Chondrocyte (in vitro differentiated cells): ENCODE measurements at places on chromosomes 5 and 9. TPM values are rescaled to one million over a fixed set of nuclear protein-coding genes. Genes with fewer than 3 reads are reported as not detected.

GRCh38 chr5:154755361-154756008 is at the start of gene LARP1:
Gene LARP1 (plus strand): TSS chr5:154755377. CDS start chr5:154755758, 381 bp downstream.
- H3K36me3 ChIP-seq, result peaks cover 3% of the 10 kb centered on the region

DNA sequence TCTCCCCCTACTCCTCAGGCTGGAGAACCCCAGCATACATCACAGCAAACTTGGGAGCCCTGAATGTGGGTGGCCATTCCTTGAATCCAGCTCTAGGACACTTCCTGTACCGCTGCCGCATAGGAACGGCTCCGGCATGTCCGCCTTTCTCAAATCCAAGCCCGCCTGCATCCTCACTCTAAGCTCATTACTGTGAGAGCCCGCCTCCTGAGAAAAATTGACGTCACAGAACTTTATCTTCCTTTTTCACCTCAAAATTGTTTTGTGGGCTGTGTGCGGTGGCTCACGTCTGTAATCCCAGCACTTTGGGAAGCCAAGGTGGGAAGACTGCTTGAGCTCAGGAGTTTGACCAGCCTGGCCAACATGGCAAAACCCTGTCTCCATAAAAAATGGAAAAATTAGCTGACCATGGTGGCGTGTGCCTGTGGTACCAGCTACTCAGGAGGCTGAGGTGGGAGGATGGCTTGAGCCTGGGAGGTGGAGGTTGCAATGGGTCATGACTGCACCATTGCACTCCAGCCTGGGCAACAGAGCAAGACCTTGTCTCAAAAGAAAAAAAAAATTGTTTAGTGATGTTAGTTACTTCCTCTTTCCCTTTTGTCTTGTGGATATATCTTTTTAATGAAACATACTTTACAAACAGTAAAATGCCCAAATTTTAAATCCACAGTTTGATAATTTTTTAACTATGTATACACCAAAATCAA is 22.8 kb downstream of the RNF44 start:
- H3K4me1 ChIP-seq, result no peaks in the 10 kb centered on the region
- H3K27ac ChIP-seq, result no peak overlapping the region
- peaks cover 6% of the 10 kb centered on the region for H3K36me3 ChIP-seq
- H3K27me3 ChIP-seq, result no peaks in the 10 kb centered on the region

GRCh38 chr9:15724016-15724415 is 171.2 kb downstream of the CCDC171 start:
- H3K4me3 ChIP-seq, result no peak overlapping the region
- H3K36me3 ChIP-seq, result no peaks in the 10 kb centered on the region
- H3K4me1 ChIP-seq, result peaks cover 22% of the 10 kb centered on the region
- no peak overlapping the region for H3K27ac ChIP-seq
- no peaks in the 10 kb centered on the region for H3K27me3 ChIP-seq

GRCh38 chr9:18002718-18003438 is 424.0 kb downstream of the SH3GL2 start:
- peaks cover 7% of the 10 kb centered on the region for H3K27me3 ChIP-seq
- H3K4me1 ChIP-seq, result no peaks in the 10 kb centered on the region
- no peak overlapping the region for H3K4me3 ChIP-seq
- DNase-seq, result no peak
- H3K36me3 ChIP-seq, result no peaks in the 10 kb centered on the region
- H3K27ac ChIP-seq, result no peak overlapping the region

- H3K27ac ChIP-seq, result no peak overlapping the region
- H3K27me3 ChIP-seq, result peaks cover 19% of the 10 kb centered on the region
- H3K4me1 ChIP-seq, result no peaks in the 10 kb centered on the region
- no peaks in the 10 kb centered on the region for H3K36me3 ChIP-seq
Observed at GRCh38 chr5:1019001-1019905, 10.7 kb downstream of the NKD2 start.

TAF11L11 gene
- total RNA-seq, result not detected in 3 replicates

NUDT12 gene
- total RNA-seq, result 5.0 to 7.6 TPM (median 7.4 TPM) in 3 replicates
